HTR-8/SVneo (cell line): ENCODE measurements at places on chromosomes 7 and 10.

- DNase-seq: no peak
Measured at GRCh38 chr10:64206409-64206808, 685.2 kb downstream of the REEP3 start.

DNA sequence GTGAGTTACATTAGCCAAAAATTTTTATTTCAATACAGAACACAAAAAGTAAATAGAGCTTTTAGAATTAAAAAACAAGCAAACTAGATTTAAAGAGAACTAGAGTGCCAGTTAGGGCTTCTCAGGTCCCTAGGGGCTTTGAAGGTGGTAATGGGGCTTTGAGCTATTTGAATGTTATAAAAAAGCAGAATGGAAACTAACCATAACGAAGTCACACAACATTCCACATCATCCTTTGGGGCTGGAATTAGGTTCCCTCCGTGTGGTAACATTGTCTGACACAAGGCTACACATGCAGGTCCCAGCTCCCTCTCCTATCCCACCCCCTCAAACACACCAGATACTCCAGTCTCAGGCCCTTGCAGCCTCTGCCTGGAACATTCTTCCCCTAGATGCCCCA, 15.3 kb downstream of the JAZF1 start:
- DNase-seq: no peak

DNA sequence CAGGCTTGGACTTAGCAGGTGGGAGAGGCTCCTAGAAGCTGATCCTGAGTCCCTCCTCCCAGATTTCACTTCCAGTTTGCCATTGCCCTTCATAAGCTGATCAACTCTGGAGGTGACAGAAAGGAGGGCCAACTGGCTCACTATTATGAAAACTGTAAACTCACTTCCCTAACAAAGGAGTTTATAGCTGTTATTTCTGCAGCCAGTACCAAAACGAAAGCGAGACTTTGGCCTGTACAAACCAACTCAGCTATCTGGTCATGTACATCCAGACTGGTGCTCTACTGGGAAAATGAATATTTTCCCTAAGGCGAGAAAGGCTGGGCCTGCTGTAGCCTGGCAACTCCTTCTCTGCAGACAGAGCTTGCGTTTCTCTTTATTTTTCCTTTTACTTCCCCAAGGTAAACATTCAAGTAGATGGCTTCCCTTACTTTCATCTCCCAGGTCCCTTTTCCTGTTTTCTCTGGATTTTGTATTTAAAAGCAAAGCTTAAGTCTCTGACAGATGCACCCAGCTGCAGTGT, 54.7 kb downstream of the GALNT17 start:
- DNase-seq: no peak

DNA sequence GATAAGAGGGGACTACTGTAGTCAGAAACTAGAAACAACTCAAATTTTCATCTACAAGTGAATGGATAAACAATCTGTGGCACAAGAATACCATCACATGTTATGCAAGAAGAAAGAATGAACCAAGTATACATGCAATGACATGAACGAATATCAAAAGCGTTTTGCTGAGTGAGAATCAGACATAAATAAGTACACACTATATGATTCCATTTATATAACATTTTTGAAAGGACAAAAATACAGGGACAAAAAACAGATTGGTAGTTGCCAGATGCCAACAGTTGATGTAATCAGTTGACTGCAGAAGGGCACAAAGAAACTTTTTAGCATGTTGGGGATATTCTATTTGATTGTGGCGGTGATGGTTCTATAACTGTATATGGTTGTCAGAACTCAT, 33.6 kb downstream of the CTNNA3 start:
- no peak for DNase-seq

DNA sequence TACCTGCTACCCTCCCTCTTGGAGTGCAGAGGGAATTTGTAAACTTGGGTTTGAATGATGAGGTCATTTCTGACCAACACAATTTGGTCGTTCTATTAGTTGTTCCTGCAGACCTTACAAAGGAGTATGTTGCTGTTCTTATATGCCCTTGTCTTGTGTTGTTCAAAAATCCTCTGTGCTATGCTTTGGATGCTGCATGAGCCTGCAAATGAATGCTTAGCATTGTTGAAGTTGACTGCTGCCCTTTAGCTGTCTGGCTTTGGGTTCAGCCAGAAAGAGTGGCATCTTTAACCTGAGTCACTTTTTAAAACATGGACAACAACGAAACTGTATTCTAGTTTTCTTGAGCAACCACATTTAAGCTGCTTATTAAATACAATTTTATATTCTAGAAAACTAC, 80.3 kb downstream of the SND1 start:
- DNase-seq: no peak

- no peak for DNase-seq
Measured at GRCh38 chr10:11797281-11797680, 25.9 kb upstream of the PROSER2 start.

- DNase-seq: no peak
Measured at GRCh38 chr10:83543691-83544462, 595.4 kb upstream of the GHITM start.

DNA sequence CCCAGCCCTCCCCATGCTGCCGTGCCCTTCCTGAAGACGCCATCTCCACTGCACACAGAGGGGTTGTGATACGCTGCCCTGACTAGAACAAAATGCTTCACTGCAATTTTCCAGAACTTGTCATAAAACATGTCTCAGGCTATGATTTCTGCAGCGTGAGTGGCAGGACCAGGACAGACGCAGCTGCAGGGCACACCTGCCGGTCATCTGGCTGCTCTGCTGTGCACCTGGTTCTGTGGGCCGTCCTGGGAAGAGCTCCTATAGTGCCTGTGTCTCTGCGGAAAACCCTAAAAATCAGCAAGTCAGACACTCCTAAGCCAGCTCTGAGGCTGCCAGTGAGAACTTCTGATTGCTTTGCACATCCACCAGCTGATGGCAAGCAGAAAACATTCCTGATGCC, 39.7 kb upstream of the DIP2C start:
- DNase-seq: no peak

- DNase-seq: no peak
Measured at GRCh38 chr10:96133135-96133534, 3.0 kb downstream of the ZNF518A start.

- DNase-seq: no peak
Measured at GRCh38 chr10:129637010-129637409, 170.0 kb downstream of the MGMT start.

DNA sequence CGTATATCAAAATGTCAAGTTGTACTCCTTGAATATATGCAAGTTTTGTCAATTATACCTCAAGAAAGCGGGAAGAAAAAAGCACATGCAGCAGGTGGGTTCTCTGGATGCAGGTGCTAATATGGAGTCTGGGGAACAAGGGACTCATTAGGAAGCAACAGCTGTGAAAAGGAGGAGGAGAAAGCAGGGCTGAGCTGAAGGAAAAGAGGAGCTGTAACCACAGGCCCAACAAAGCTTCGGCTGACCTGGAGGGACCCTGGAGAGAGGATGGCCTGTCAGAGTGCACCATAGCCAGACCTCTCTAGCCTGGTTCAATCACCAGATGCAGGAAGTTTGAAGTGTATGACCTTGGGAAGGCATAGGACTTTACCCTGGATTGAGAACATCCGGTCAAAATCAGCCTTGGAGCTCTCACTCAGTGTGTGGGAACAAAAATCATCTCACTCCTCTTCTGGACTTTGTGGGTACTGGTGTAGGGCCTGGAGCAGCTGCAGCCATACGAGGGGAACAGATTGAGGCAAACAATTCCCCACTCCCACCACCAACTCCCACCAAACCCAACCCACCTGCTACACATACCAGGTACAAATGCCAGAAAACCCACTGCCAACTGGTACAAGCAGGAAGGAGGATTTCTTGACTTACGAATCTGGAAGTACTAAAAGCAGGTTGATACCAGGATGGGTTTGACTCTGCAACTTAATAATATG, 36.7 kb downstream of the NPTX2 start:
- no peak for DNase-seq

DNA sequence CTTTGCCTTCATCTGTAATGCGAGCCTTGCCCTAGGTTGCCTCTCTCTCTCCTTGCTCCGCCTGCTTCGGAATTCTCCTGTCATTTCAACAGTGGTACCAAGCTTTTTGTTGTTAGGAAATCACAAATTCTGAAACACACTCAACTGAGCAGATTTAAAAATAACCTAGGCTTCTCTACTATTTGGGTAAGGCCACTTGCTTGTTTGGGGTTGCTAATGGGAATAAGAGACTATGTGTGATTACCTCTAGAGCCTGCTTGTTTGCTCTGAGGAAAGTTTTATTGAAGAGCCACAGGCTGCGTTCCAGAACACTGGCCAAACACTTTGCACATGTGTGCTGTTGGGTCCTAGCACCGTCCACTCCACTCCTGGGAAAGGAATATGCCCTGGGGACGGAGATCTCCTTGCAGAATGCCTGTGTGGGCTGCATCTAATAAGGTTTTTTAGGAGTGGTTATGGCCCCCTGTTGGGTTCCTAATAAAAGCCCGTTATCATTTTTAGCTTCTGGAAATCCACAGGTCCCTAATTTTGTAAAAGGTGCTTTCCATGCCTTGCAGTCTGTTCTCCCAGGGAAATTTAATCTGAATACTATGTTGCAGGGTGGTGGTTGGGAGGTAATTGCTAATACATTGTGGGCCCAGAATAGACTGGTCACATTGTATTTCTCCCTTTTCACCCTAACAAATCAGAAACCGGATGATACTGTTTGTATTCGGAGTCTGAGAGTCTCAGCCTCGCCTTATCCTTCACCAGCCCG, 68.7 kb upstream of the KLF6 start:
- no peak for DNase-seq

- DNase-seq: no peak
Measured at GRCh38 chr7:7504910-7505704, 30.6 kb downstream of the COL28A1 start.

GRCh38 chr10:535952-536351, 153.5 kb downstream of the DIP2C start:
- DNase-seq: no peak

DNA sequence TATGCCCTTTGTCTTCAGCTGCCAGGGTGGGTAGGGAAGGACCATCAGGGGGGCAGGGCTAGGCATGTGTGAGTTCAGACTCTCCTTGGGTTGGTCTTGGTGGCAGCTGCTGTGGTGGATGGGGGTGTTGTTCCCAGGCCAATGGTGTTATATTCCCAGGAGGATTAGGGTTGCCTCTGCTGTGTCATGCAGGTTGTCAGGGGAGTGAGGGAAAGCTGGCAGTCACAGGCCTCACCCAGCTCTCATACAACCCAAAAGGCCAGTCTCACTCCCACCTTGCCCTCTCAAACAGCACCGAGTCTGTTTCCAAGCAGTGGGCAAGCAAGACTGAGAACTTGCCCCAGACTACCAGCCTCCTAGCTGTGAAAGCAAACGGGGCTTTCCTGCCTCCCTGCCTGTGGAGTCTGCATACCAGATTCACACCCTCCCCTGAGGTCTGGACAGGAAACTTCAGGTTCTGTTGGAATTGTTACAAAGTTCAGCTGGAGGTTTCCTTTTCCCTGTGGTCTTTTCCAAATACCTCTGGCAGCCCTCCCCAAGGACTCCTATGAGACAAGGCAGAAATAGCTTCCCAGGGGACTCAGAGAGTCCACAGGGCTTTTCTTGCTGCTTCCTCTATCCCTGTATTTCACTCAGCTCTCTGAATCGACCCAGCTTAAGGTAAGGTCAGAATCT, 1.4 kb downstream of the HYAL4 start:
- DNase-seq: no peak

DNA sequence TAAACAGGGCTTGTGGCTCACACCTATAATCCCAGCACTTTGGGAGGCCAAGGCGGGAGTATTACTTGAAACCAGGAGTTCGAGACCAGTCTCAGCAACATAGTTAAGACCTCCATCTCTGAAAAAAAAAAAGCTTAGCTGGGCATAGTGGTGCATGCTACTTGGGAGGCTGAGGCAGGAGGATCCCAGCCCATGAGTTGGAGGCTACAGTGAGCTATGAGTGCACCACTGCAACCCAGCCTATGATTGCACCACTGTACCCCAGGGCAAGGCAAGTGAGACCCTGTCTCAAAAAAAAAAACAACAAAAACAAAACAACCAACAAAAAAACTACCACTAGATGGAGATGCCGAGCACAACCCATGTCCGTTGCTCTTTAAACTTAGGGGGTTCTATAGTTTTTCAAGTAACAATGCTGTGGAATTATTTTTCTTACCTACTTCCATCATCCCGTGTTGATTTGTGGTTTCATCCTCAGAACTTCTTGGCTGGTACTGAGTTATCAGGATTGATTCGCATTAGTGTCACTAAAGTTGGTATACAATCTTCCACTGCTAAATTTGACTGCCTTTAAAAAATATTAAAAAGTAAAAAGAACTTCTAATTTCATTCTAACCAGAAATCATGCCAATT, 12.2 kb upstream of the REPIN1 start:
- no peak for DNase-seq

- no peak for DNase-seq
Measured at GRCh38 chr10:128522551-128523308, 396.5 kb upstream of the MKI67 start.

- DNase-seq: peak; percentile 13
Measured at GRCh38 chr7:94510582-94511496, 1.2 kb downstream of the CASD1 start.

DNA sequence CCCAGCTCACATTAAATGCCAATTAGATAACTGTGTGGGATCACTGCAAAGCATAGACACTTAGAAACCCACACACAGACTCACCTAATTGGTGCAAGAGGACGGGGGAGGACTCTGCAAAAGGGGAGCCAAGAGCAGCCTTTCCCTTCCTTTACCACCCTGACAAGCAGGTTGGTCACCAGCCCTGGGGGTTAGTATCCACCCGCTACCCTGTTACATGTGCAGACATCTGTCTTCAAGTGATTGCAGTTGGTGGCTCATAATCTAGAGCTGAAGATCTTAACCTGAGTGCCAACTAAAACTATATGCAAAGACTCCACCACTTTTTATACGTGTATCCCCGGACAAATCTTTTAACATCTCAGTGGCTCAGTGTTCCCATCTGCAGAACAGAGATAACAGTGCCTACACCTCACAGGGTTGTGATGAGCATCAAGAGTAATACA, 56.9 kb downstream of the SORBS1 start:
- DNase-seq: no peak

DNA sequence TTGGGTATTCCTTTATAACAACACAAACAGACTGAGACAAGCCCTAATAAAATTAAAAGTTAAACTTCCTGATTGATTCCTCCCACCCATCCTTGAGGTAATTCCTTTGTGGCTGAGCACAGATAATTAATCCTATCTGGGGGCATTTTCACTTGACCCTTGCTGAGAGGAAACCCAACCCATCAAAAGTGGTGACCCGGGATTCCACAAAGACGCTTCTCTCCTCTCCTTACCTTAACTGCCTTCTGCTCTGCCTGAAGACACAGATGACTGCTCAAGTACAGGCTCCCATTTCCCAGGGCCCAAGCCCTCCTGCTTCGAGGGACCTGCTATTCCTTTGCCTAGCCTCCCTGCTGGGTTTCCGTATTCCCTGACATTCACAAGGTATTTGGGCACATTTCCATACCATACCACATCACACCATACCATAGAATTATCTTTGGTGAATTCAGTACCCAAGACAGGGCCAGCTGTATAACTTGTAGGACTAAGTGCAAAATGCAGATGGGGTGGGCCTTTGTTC, 9.8 kb upstream of the MAPK8 start:
- DNase-seq: no peak
